IPS DF 19.7 (cell line): ENCODE measurements at places on chromosomes 6 and 20.

DNA sequence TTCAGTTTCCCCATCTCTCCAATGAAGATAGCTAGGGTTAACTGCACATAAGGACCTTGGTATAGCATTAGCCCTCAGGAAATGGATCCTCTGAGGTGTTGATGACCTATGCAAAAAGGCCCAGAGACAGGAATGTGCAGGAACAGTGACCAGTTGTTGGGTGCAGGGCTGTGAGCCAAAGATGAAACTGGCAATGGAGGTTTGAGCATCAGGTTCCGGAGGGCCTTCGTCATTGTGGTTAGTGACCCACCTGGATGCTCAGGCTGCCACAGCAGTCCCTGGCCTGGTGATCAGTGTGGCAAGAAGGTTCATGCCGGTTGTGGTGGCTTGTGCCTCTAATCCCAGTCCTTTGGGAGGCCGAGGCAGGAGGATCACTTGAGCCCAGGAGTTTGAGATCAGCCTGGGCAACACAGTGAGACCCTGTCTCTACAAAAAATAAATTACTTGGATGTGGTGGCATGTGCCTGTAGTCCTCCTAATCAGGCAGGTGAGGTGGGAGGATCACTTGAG, 43.7 kb downstream of the TM9SF4 start:
- DNase-seq, result no peak

DNA sequence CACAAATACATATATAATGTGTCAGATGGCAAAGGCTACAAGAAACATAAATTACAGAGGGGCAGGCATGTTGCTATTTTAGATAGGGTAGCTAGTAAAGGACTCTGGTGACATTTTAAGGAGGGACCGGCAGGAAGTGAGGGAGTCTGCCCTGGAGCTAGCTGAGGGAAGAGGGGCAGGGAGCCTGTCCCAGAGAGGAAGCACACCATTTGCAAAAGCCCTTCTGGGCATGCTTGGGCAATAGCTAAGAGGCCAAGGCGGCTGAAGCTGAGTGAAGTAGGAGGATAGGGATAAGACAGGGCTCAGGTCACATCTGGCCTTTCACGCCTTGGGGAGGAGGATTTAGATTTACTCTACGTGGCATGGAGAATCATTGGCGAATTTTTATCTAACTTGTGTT, 96.2 kb downstream of the RTN4IP1 start:
- DNase-seq, result no peak

- no peak for DNase-seq
These were observed 203.9 kb upstream of the PRDM1 start for GRCh38 chr6:105882121-105882803.

- DNase-seq, result no peak
These were observed 202.0 kb upstream of the ZNF184 start for GRCh38 chr6:27674882-27675281.

- no peak for DNase-seq
These were observed 287.4 kb downstream of the CD109 start for GRCh38 chr6:73983367-73983766.

GRCh38 chr6:117266257-117267053, 1.1 kb downstream of the VGLL2 start:
- DNase-seq, result no peak

- no peak for DNase-seq
These were observed 12.8 kb downstream of the HIVEP1 start for GRCh38 chr6:12024699-12025434.
